ENCODE measurements at places on chromosomes 12 and 14. TPM values are rescaled to one million over a fixed set of nuclear protein-coding genes. Genes with fewer than 3 reads are reported as not detected.
A peak's percentile ranks its signal among the peaks of the same experiment; 100 is the strongest.

The CELA1 gene
- not detected for polyA plus RNA-seq

The TMEM229B gene
- 0.62 TPM for polyA plus RNA-seq

The NXPH4 gene
- 0.80 TPM for polyA plus RNA-seq

DNA sequence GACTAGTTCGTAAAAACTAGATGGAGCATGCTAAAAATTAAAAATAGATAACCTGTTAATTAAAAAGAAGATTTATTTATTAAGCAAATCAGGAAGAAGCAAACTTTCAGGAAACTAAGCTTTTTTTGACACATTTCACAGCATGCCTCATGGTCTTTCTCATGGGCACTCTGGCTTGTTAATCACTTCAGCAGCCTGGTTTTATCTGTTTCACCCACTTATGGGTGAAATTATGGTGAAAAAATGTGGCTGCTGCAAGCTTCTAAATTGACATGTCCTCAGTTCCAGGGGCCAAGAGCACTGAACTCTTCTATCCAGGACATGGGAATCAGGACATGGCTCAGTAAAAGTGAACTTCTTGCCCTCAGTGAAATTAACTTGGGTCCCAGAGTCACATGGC lies 468.6 kb upstream of the SYT1 start:
- peak; percentile 16 for DNase-seq

- DNase-seq: no peak
Measured at GRCh38 chr12:122116707-122117535, 38.4 kb downstream of the MLXIP start.

- DNase-seq: peak; percentile 42
Measured at GRCh38 chr12:67649570-67650387, 1.2 kb downstream of the DYRK2 start.

- no peak for DNase-seq
Measured at GRCh38 chr12:59173695-59174094, 253.4 kb upstream of the LRIG3 start.
